Placental pericyte (primary cell): ENCODE measurements at places on chromosomes 7 and 10. TPM values are rescaled to one million over a fixed set of nuclear protein-coding genes. Genes with fewer than 3 reads are reported as not detected.

Gene CALHM1
- not detected in 2 replicates for total RNA-seq

Gene TTYH3
- 51.4 and 93.5 TPM in 2 replicates for total RNA-seq

Gene AMZ1
- 0.88 and 3.3 TPM in 2 replicates for total RNA-seq

Gene BCAP29
- 45.3 and 146 TPM in 2 replicates for total RNA-seq

Gene PPP1R3C
- 27.6 and 105 TPM in 2 replicates for total RNA-seq

Gene ZCWPW1
- total RNA-seq = 0.43 and 0.88 TPM in 2 replicates

Gene MINDY3
- 32.8 and 38.9 TPM in 2 replicates for total RNA-seq

Gene MSMB
- total RNA-seq = not detected in 2 replicates

Gene AGR2
- under 0.01 TPM in 1 of 2 replicates, not detected in the other for total RNA-seq

Gene OR13A1
- total RNA-seq = under 0.01 TPM in 1 of 2 replicates, not detected in the other

Gene TUBAL3
- not detected in 2 replicates for total RNA-seq

Gene CHRM2
- 7.9 and 20.8 TPM in 2 replicates for total RNA-seq

Gene PIK3CG
- total RNA-seq = 0.66 and 1.9 TPM in 2 replicates

Gene ECD
- 35.9 and 48.1 TPM in 2 replicates for total RNA-seq

Gene CARD11
- 0.88 and 1.0 TPM in 2 replicates for total RNA-seq

Gene CPSF4
- total RNA-seq = 33.4 and 39.6 TPM in 2 replicates

Gene GRM3
- total RNA-seq = not detected in 2 replicates

Gene HSPA12A
- 12.9 and 18.9 TPM in 2 replicates for total RNA-seq

Gene MYH16
- 0.43 TPM in 1 of 2 replicates, not detected in the other for total RNA-seq

Gene ANKRD30A
- under 0.01 TPM in 1 of 2 replicates, not detected in the other for total RNA-seq

Gene PNLIPRP1
- not detected in 2 replicates for total RNA-seq

Gene PCDH15
- not detected in 2 replicates for total RNA-seq

Gene IDI2
- not detected in 2 replicates for total RNA-seq

Gene TPST1
- total RNA-seq = 136 and 227 TPM in 2 replicates

Gene NAT16
- total RNA-seq = not detected in 2 replicates

Gene TRIM50
- not detected in 2 replicates for total RNA-seq

Gene C10orf105
- total RNA-seq = under 0.01 TPM in 1 of 2 replicates, not detected in the other

Gene STK31
- not detected in 2 replicates for total RNA-seq

Gene ACSM6
- not detected in 2 replicates for total RNA-seq

Gene HTR5A
- total RNA-seq = not detected in 2 replicates

Gene KLF14
- 0.14 and 0.22 TPM in 2 replicates for total RNA-seq

Gene STK17A
- total RNA-seq = 13.8 and 75.4 TPM in 2 replicates

Gene PSTK
- total RNA-seq = 1.9 and 3.5 TPM in 2 replicates

Gene HOXA11
- total RNA-seq = 17.8 and 24.3 TPM in 2 replicates

Gene FOXP2
- 0.43 TPM in 1 of 2 replicates, not detected in the other for total RNA-seq

Gene TSPAN33
- total RNA-seq = 0.14 and 0.66 TPM in 2 replicates

Gene TRDMT1
- total RNA-seq = 5.7 and 11.0 TPM in 2 replicates

Gene CTAGE4
- total RNA-seq = 0.86 and 0.88 TPM in 2 replicates

Gene ZNF655
- 65.9 and 85.3 TPM in 2 replicates for total RNA-seq

Gene SPAM1
- not detected in 2 replicates for total RNA-seq

Gene NKX1-2
- total RNA-seq = not detected in 2 replicates

Gene CDC14C
- not detected in 2 replicates for total RNA-seq

Gene DNAJC12
- 0.29 and 0.44 TPM in 2 replicates for total RNA-seq

Gene IKZF5
- total RNA-seq = 4.4 and 5.6 TPM in 2 replicates

Gene ASB15
- not detected in 2 replicates for total RNA-seq

Gene TLL2
- total RNA-seq = not detected in 2 replicates

Gene ITGA8
- total RNA-seq = under 0.01 and 13.9 TPM in 2 replicates

Gene CFAP46
- under 0.01 TPM in 1 of 2 replicates, not detected in the other for total RNA-seq

Gene HECW1
- total RNA-seq = 3.7 and 5.9 TPM in 2 replicates

Gene HOXA7
- 0.44 and 1.0 TPM in 2 replicates for total RNA-seq

Gene CPEB3
- total RNA-seq = 0.86 and 1.8 TPM in 2 replicates

Gene RELN
- total RNA-seq = 0.14 TPM in 1 of 2 replicates, not detected in the other
